Activated naive CD4-positive, alpha-beta T cell treated with anti-CD3 and anti-CD28 coated beads for 36 hours (primary cell): ENCODE measurements at places on chromosomes 3 and 15.

DNA sequence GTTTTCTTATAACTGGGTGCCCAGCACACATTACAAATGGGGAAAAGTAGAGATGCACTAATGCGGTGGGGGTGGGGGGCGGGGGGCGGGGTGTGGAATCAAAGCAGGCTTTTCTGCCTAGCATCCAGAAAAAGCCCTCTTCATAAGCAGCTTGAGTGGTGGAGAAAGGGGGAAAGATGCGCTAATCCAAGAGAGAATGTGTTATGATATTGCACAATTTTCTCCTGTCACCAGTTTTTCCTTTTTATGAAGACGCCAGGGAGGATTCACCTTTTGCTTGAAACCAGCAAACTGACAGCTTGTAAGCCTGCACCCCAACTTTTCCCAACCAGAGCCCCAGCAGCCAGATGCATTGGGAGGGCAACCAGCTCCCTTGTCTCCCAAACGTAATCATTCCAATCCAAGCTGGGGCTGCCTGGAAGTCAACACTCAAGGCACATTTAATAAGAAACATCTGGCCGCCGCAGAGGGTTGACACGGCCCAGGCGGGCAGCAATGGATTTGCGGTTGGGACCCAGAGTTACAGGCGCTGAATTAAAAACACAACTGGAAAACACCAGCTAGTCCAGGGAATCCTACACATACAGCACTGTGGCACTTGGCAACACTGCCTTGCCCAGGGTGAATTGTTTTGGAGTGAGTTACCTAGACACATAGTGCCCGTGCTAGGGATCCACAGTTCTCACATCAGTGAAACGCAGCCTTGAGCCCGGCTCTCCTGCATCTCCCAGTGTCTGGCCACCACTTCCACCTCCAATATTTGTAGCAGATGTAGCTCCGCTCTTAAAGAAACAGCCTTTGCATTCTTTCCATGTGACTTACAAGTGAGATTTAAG, 218.5 kb upstream of the PRICKLE2 start:
- no peak overlapping the region for H3K4me3 ChIP-seq
- no peak overlapping the region for H3K27ac ChIP-seq
- peaks cover 2% of the 10 kb centered on the region for H3K4me1 ChIP-seq

DNA sequence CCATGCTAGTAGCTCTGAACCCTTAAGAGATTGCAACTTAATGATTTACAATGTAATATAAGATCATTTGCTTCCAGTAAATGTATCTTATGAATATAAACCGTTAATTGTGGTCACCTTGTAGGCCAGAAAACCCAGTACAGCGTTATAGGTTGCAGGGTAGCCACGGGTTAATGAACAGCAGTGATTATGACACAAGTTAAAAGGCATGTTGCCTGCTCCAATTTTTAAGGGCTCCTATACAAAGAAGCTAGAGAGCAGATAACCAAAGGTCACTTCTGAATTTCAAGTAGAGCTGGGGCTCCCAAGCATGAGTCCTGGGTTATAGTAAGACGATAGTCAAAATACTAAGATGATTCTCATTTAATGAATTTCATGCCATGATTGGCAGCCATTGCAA, 13.5 kb downstream of the GUCA1C start:
- H3K27ac ChIP-seq: no peak overlapping the region
- DNase-seq: no peak
- H3K36me3 ChIP-seq: no peaks in the 10 kb centered on the region

GRCh38 chr3:85760342-85760741, 801.6 kb downstream of the CADM2 start:
- no peak for DNase-seq
- H3K27me3 ChIP-seq: no peaks in the 10 kb centered on the region
- no peaks in the 10 kb centered on the region for H3K4me1 ChIP-seq
- no peak overlapping the region for H3K4me3 ChIP-seq
- no peaks in the 10 kb centered on the region for H3K36me3 ChIP-seq

DNA sequence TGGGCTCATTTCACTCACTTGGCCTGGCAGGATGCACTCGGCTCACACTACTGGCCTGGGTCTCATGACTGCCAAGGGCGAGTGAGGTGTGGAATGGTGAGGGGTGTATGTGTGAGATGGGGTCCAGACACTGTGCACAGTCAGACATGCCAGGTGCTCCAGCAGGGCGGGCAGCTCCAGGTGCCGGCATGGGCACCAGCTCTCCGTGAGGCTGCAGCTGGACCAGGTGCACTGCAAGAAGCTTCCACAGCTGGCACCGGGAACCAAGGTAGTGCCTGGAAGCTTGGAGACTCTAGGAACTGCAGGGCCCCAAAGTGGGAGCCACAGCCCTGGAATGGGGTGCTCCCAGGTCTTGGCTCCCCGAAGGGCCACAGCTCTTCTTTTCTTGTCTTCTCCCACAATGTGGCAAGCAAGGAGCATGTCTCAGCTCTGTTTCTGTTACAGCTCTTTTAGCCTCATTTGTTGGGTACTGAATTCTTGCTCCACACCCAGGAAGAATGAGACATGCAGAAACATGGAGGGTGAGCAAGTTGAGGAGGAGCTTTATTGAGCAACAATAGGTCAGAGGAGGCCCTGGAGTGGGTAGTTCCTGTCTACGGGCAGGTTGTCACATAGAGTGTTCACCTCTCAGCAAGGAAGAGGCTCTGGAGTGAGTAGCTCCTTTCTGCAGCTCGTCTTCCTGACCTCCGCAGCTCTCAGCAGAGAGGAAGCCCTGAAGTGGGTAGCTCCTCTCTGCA, 762.8 kb downstream of the CADM2 start:
- no peaks in the 10 kb centered on the region for H3K36me3 ChIP-seq
- H3K4me1 ChIP-seq: no peaks in the 10 kb centered on the region
- H3K27ac ChIP-seq: no peak overlapping the region
- no peaks in the 10 kb centered on the region for H3K27me3 ChIP-seq
- DNase-seq: no peak

GRCh38 chr15:96860741-96861140, 530.2 kb downstream of the NR2F2 start:
- H3K27me3 ChIP-seq: no peaks in the 10 kb centered on the region
- H3K27ac ChIP-seq: no peak overlapping the region
- H3K36me3 ChIP-seq: no peaks in the 10 kb centered on the region
- no peak for DNase-seq

DNA sequence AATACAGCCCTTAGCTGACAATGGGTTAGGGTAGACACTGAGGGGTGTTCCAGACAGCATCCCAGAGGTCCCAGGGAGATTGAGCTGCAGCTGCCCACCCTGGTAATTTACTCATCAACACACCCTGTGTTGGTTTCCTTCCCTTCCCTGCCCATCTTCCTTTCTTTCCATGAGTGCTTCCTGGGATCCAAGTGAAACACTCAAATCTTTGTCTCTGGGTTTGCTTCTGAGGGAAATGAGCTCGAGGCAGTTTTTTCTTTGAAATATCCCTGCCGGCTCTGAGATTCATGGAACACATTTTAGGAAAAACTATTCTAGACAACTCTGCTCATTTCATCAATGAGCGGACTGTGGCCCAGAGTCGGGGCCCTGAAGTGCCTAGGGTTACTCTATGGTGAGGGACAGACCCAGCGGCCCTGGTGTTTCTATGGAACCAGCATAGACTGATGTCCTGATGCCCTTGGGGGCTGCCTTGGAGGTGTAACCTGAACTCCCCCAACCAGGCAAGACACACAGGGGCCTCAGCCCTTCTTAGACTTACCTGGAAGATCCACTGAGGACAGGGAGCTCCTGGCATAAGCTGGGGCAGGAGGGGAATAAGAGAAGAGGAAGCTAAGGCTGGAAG, 14.9 kb upstream of the CSRNP1 start:
- peaks cover 20% of the 10 kb centered on the region for H3K4me1 ChIP-seq
- H3K4me3 ChIP-seq: no peak overlapping the region
- H3K27me3 ChIP-seq: no peaks in the 10 kb centered on the region
- no peak overlapping the region for H3K27ac ChIP-seq

DNA sequence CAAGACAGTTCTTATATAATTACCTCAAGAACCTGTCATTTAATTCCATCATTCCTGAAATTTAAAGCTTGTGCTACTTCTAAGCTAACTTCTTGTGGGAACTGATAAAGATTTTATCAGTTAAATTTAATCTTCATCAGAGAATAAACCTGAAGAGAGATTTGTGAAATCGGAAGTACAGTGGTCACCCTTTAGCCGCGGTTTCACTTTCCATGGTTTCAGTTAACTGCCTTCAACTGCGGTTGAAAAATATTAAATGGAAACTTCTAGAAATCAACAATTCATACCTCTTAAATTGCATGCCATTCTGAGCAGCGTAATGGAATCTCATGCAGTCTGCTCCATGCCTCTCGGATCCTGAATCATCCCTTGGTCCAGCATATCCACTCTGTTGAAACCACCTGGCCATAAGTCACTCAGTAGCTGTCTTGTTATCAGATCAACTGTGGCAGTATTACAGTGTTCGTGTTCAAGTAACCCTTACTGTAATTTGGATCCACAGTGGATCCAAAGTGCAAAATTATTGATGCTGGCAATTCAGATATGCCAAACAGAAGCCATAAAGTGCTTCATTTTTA, 626.1 kb downstream of the CADM2 start:
- H3K4me1 ChIP-seq: no peaks in the 10 kb centered on the region
- H3K4me3 ChIP-seq: no peak overlapping the region
- DNase-seq: no peak
- H3K27ac ChIP-seq: no peak overlapping the region

- H3K4me1 ChIP-seq: peaks cover 19% of the 10 kb centered on the region
- no peaks in the 10 kb centered on the region for H3K36me3 ChIP-seq
- no peak for DNase-seq
- H3K27me3 ChIP-seq: no peaks in the 10 kb centered on the region
- no peak overlapping the region for H3K4me3 ChIP-seq
Observed at GRCh38 chr15:80036071-80036470, 23.4 kb upstream of the ZFAND6 start.

- no peaks in the 10 kb centered on the region for H3K4me1 ChIP-seq
- H3K27me3 ChIP-seq: peaks cover 36% of the 10 kb centered on the region
- no peak overlapping the region for H3K27ac ChIP-seq
- H3K4me3 ChIP-seq: no peak overlapping the region
- H3K36me3 ChIP-seq: no peaks in the 10 kb centered on the region
Observed at GRCh38 chr3:46884427-46884826, 6.9 kb downstream of the PTH1R start.

GRCh38 chr3:64575211-64575844, 112.5 kb downstream of the ADAMTS9 start:
- H3K27ac ChIP-seq: no peak overlapping the region
- no peaks in the 10 kb centered on the region for H3K4me1 ChIP-seq
- H3K36me3 ChIP-seq: no peaks in the 10 kb centered on the region
- DNase-seq: no peak
- no peak overlapping the region for H3K4me3 ChIP-seq
- peaks cover 3% of the 10 kb centered on the region for H3K27me3 ChIP-seq

DNA sequence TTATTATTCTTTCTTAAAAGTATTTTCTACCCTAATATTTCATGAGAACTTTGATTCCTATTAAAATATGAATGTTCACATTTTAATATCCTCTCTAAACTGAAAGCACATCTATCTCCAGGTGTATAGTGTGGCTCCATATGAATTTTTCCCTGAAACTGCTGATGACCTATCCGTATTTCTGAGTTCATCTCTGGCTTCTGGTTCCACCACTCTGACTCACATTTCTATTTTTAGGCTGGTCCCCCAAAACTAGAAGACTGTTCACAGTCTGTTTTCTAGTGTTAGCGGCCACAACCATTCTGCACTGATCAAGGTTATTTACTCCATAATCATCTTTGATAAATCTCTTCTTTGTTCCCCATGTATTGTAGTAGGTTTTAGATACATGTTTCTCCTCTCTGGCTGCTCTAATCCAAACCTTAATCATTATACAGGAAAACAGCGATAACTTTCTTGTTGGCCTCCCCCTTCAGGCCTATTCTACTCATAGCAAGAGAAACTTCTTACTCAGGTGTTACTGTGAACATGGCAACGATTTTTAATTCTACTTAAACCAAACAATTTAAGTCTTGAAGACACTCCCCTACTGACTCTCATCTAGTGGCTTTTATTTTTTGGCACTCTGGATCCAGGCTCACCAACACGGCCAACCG, 12.8 kb downstream of the ADPGK start:
- H3K27me3 ChIP-seq: no peaks in the 10 kb centered on the region
- no peak for DNase-seq
- H3K36me3 ChIP-seq: peaks cover 68% of the 10 kb centered on the region
- H3K4me1 ChIP-seq: peaks cover 23% of the 10 kb centered on the region
- H3K4me3 ChIP-seq: no peak overlapping the region

DNA sequence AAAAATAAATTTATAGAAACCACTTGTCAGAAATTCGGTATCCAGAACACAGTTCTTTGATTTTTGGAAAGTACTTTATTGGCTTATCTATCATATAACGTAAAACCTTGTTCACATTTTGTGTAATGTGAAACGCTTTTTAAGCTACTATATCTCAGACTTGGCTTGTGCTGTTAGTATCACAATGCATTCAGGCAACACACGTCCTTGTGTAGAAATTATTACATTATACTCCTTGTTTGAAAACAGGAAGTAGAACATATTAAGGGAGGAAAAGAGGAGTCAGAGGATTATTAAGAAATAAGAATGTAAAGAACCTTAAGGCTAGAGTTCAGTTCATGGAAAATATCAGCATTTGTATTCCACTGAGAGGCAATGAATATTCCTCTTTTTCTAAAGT, 1.6 kb downstream of the DNAJC13 start:
- H3K27ac ChIP-seq: no peak overlapping the region
- DNase-seq: no peak
- peaks cover 33% of the 10 kb centered on the region for H3K4me1 ChIP-seq
- peak overlapping the region; percentile 91 for H3K4me3 ChIP-seq

- no peak overlapping the region for H3K27ac ChIP-seq
- H3K4me1 ChIP-seq: peaks cover 2% of the 10 kb centered on the region
- H3K27me3 ChIP-seq: no peaks in the 10 kb centered on the region
- no peak overlapping the region for H3K4me3 ChIP-seq
Observed at GRCh38 chr3:25855266-25855784, 65.4 kb downstream of the OXSM start.

DNA sequence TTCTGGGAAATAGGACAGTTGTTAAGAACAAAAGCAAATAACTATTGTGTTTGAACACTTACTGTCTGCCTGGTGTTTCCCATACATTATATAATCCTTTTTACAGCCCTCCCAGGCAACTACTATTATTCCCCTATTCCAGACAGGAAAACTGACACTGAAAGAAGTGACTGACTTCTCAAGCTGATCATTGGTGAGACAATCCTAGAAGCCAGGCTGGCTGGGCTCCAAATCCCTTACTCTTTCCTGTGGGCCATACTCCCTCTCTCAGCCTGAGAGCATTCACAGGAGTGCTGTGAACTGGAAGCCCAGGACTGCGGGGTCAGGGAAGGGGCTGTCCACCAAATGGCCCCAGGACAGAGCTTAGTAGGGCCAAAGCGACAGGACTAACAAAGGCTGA, 39.2 kb upstream of the PDE8A start:
- DNase-seq: no peak
- no peak overlapping the region for H3K4me3 ChIP-seq
- H3K36me3 ChIP-seq: no peaks in the 10 kb centered on the region
- no peaks in the 10 kb centered on the region for H3K4me1 ChIP-seq
- H3K27ac ChIP-seq: no peak overlapping the region
- H3K27me3 ChIP-seq: no peaks in the 10 kb centered on the region

- no peaks in the 10 kb centered on the region for H3K36me3 ChIP-seq
- H3K4me3 ChIP-seq: no peak overlapping the region
- no peak overlapping the region for H3K27ac ChIP-seq
- H3K27me3 ChIP-seq: peaks cover 8% of the 10 kb centered on the region
- no peak for DNase-seq
- H3K4me1 ChIP-seq: no peaks in the 10 kb centered on the region
Observed at GRCh38 chr15:29276366-29276765, 6.7 kb upstream of the NSMCE3 start.
